ENCODE measurements at places on chromosomes 3 and 15. TPM values are rescaled to one million over a fixed set of nuclear protein-coding genes. Genes with fewer than 3 reads are reported as not detected.

Gene CILP
- 3.1 TPM for total RNA-seq

Gene BCL2A1
- total RNA-seq, result 2.0 TPM

Gene IGF2BP2
- total RNA-seq, result 12.4 TPM

Gene CPNE4
- not detected for total RNA-seq

Gene FAM81A
- 2.3 TPM for total RNA-seq

DNA sequence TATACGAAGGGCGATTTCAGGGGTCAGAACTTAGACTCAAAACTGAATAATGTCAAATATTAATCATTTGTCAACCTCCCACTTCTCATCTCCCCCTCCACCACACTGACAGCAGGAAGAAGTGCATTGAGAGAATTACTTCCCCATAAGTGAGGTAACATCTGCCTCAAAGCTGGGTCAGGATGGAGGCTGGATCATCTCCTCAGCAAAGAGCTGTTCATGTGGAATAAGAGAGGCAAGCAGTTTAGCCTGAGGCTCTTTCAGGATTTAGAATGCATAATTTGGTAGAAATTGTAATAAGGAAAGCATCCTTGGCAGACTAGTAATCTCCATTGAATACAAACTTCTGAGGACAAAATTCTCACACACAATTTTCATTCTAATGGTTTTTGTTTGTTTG is 512.1 kb downstream of the ROBO1 start:
- no peaks in the 10 kb centered on the region for H3K27me3 ChIP-seq
- H3K4me1 ChIP-seq, result no peaks in the 10 kb centered on the region
- H3K4me3 ChIP-seq, result no peak overlapping the region
- DNase-seq, result no peak

DNA sequence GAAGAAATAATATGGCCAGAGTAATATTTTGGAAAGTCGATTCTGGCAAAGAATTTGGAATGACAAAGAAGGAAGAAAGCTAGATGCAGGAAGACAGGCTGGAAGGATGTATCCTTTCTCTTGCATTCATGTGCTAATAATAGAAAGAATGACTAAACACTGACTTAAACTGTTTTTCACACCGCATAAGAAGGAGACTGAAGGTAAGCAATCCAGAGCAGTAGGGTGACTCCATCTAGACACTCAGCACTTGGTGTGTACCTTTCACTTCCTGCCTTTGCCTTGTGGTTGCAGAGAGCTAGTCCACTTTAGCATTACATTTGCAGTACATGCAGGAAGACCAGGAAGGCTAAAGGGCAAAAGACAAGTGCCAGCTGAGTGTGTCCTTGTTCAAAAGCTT is 234.6 kb downstream of the RBMS3 start:
- H3K36me3 ChIP-seq, result no peaks in the 10 kb centered on the region
- H3K27me3 ChIP-seq, result no peaks in the 10 kb centered on the region
- H3K4me3 ChIP-seq, result no peak overlapping the region
- H3K27ac ChIP-seq, result peak overlapping the region; percentile 26
- H3K4me1 ChIP-seq, result peaks cover 51% of the 10 kb centered on the region

DNA sequence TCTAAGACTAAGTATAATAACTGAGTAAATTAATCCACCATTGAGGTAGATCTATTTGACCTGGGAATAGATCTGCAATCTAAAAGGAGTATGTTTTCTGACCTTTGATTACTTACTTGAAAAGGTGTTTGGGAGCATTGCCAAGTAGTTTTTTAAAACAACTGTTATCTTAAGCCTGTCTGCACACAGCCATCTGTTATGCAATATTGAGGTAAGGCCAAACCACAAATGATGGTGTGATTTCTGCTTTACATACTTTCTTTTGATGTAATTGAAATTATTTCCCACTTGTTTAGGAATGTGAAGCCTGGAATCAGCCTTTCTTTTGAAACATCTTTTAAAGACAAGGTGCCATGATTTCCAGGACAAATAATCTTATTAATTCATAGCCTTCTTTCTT is 274.0 kb downstream of the BBX start:
- no peak overlapping the region for H3K4me3 ChIP-seq
- H3K27ac ChIP-seq, result no peak overlapping the region
- no peak for DNase-seq
- H3K36me3 ChIP-seq, result peaks cover 18% of the 10 kb centered on the region

DNA sequence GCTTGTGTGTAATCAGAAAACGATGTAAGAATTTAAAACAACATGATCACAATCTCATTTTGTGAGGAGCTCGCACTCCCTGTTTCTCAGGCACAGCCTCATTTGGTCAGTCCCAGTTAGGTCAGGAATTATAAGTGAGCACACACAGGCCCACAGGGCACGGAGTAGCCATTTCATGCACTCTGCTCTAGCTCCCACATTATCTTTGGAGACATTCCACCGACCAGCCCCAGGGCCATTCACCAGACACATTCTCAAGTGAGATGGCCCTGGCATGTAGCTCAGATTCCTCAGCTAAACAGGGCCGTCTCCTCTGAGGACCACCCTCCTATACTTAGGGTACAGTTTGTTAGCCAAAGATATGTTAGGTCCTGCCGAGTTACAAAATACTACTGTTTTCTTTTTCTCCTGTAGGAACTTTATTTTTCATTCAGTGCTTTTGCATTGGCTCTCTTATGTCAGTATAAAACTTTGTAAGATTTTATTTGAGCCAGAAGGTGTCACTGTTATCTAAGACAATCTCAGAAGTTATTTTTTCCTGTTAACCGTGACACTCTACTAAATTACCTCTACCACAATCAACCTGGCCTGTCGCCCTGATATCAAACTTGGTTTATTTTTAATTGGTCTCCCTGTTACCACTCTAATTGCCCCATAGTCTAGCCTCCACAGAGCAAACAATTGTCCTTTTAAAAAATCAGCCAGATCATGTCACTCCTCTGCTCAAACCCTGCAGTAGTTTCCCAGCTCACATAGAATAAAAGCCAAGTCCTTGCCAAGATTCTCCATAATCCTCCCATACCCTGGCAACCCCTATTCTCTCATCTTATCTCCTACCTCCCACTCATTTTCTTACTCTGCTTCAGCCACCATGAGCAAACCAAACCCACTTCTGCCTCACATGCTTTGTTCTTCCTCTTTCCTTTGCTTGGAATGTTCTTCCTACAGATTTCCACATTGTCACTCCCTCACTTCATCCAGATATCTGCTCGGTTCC is 105.7 kb downstream of the PPP2R3A start:
- H3K4me1 ChIP-seq, result no peaks in the 10 kb centered on the region
- DNase-seq, result no peak
- H3K36me3 ChIP-seq, result no peaks in the 10 kb centered on the region
- no peak overlapping the region for H3K27ac ChIP-seq
- H3K27me3 ChIP-seq, result no peaks in the 10 kb centered on the region
- no peak overlapping the region for H3K4me3 ChIP-seq

- H3K27ac ChIP-seq, result no peak overlapping the region
- H3K4me1 ChIP-seq, result peaks cover 10% of the 10 kb centered on the region
- H3K4me3 ChIP-seq, result no peak overlapping the region
- DNase-seq, result no peak
- H3K36me3 ChIP-seq, result peaks cover 4% of the 10 kb centered on the region
These were observed 25.5 kb downstream of the CHP1 start for GRCh38 chr15:41256577-41257038.

- H3K4me1 ChIP-seq, result peaks cover 5% of the 10 kb centered on the region
- no peaks in the 10 kb centered on the region for H3K27me3 ChIP-seq
- no peak overlapping the region for H3K27ac ChIP-seq
- no peak for DNase-seq
- no peaks in the 10 kb centered on the region for H3K36me3 ChIP-seq
These were observed 38.6 kb downstream of the SSR3 start for GRCh38 chr3:156516284-156516683.

DNA sequence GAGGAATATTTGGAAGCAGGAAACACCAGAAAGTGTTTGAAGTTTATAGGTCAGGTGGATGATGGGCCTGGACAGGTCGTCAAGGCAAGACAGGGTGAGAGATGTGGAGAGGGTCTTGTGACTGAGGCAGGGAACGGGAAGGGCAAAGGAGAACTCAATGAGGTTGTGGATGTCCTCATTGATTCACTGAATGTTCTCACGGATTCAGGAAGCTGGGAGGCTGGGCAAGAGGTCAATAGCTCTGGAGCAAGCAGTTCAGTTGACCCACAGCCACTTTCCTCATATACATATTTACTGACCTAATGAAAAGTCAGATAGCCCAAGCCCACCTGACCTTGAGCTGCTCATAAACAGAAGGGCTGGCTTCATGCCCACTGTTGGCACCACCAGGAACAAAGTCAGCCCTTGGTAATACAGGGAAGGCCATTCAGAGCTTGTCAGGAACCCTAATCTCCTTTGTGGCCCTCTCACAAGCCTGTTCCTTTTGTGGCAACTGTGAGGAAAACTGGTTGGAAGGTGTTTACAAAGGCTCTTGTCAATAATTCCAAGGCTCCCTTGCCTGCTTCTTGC is 31.6 kb downstream of the ARRDC4 start:
- H3K27me3 ChIP-seq, result no peaks in the 10 kb centered on the region
- no peaks in the 10 kb centered on the region for H3K36me3 ChIP-seq
- H3K4me1 ChIP-seq, result no peaks in the 10 kb centered on the region
- no peak overlapping the region for H3K27ac ChIP-seq
- no peak overlapping the region for H3K4me3 ChIP-seq
- no peak for DNase-seq
